ENCODE measurements at places on chromosomes 2 and 18. TPM values are rescaled to one million over a fixed set of nuclear protein-coding genes. Genes with fewer than 3 reads are reported as not detected.

DNA sequence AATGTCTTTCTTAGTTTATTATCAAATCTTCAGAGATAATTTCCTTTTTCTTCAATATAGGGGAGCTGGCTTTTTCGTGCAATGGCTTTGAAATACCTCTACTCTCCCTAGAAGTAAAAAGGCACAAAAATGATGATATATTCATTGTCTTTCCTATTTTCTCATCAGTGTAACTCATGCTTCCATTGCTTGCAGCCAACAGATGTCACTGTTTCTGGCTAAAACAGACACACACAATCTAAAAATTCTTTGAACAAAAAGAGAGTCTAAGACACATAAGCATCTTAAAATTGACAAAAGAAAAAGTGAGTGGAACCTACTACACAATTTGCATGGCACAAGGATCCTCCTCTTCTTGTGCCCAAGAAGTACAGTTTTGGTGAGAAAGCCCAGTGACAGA, 448.7 kb upstream of the VRK2 start:
- DNase-seq = no peak

GRCh38 chr2:179936141-179936540, 71.0 kb downstream of the CWC22 start:
- DNase-seq = no peak

DNA sequence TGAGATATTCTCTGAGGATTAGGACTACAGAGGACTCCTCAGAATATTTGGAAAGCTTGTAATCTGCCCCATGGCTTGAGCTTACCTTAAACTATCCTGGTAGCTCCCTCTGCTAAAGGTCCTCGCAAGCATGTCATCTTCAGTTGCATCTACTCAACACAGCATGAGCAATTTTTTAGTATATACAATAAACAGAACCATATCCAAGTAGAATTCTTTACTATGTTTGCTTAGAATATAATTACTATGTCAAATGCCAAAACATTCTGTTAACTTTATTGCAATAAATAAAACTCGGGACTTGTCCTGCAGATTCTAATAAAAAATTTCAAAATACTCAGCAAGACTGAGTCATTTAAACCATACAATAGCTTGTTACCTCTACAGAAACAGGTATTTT, 62.8 kb downstream of the ABCB11 start:
- no peak for DNase-seq

GRCh38 chr2:241944821-241945220, 75.3 kb downstream of the RTP5 start:
- no peak for DNase-seq

GRCh38 chr2:133477616-133477990, 90.7 kb downstream of the NCKAP5 start:
- no peak for DNase-seq

DNA sequence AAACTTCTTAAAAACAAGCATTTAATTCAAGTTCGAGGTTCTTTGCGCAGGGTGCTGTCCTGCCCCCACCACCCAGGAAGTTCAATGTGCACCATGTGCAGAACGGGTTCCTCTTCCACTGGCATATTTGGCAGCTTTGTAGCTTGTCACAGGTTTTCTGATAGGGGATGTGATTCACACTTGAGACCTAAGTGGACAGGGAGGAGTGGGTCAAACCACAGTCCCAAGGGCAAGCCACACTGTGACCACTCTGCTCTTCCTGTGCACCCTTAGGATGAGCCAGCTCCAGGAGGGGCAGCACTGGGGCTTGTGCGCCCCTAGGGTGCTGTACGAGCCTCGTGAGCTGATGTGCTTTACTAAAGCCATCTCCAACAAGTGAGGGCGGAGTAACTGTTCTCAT, 82.5 kb downstream of the TGFA start:
- DNase-seq = no peak

DNA sequence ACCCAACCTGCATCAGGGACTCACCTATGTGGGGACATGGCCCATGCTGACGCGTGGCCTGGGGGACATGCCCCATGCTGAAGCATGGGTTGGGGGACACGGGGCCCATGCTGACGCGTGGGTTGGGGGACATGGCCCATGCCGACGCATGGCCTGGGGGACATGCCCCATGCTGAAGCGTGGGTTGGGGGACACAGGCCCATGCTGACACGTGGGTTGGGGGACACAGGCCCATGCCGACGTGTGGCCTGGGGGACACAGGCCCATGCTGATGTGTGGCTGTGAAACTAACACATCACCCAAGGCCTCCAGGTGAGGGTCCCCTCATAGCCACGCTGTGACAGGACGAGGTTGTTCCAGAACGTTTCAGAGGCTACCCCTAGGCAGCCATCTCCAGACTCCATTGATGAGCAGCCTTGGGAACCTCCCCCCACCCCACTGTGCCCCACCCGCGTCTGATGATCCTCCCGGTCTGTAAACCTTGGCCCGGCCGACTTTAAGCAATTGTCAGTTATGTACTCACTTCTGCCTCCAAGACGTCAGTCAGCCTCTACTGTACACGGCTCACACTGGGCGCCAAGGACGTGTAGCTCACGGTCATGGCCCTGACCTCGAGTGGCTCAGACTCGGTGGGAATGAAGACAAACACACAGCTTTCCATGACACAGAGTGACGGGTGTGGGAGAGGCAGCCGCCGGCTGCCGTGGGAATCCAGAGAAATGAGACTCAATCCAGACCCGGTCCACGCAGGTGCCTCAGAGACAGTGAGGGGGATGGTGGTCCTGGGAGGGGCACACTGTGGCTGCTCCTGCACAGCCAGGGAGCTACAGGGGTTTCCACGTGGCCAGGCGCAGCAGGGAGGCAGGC, 50.2 kb upstream of the SLC66A3 start:
- no peak for DNase-seq

- no peak for DNase-seq
These were observed 100.6 kb downstream of the TFCP2L1 start for GRCh38 chr2:121184248-121184862.

GRCh38 chr2:188085421-188085820, 206.3 kb upstream of the GULP1 start:
- DNase-seq = no peak

- DNase-seq = no peak
These were observed 167.5 kb downstream of the MCFD2 start for GRCh38 chr2:46748121-46748520.

DNA sequence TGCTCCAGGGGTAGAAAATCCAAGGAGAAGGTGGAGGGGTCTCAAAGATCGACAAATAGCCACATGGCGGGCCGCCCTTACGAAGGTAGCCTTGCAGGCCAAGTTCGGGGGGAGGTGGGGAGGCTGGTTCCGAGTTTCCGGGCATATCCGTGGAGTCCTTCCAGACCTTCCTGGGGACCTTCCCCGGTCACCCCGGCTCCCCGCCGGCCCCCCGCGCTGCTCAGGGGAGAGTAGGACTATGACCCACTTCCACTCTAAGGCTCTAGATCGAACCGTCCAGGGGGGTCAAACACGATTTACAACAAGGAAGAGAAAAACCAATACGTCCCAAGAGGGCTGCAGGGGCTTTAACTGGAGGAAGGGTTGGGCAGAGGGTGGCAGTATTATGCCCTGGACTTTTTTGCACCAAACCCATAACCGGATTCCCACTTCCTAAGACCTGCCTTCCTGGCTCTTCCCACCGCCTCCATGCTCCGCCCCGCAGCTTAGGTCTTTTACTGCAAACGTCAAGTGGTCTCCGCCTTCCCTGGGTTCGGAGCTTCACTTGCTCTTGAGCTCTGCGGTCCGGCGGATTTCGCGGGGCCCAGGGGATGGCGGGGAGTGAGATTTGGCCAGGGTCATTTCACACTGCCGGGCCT, 779 bp upstream of the LYPD6 start:
- DNase-seq = peak; percentile 81

DNA sequence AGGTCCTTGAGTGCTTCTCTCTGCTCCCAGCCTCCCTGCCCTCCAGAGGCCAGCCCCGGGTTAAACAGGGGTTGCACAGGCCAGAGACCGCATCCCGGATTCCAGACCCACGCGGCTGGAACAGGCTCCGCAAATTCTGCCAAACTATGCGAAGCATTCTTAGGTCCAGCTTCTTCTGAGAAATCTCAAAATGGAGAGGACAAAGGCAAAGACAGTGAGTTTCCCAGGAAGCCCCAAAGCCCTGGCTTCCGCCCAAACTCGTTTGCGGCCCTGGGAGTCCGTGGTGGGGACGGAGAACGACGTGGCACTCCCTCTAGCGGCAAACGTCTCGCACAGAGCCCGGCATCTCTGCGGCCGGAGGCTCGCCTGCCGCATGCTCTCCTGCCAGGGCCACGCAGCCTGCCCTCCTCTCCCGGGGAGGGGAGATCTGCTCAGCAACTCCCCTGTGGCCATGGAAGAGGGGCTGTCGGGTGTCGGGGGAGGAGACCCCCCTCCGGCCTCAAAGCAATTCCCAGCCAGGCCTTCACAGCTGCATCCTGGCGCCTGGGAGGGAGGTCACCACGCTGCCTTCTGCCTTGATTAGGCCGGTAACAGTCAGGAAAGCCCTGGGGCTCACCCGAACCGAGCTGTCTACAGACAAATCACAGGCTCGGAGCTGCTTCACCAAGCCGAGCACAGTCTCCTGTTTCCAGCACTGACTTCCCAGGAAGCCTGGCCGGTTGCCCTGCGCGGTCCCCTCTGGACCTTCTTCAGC, 33.4 kb upstream of the KLHL29 start:
- DNase-seq = peak; percentile 92

DNA sequence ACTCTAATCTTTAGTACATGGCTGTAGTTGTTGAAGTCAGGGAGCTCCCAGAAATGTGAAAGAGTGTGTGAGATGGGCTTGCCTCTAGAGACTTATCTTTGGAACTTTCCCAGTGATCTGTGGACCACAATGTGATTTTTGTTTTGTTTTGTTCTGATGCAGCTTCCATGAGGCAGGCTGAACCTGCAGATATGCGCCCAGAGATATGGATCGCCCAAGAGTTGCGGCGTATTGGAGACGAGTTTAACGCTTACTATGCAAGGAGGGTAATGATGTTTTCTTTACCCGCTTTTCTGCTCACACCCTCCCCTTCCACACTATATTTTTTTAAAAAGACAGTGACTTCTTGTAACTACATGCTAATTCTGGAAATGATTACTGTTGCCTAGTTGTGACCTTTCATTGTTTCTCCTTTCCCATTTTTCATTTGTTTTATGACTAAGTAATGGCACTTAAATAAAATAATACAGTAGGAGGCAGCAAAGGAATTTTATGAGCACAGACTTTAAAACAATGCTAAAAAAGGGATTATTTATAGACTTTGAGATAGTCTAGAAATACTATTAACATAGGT, 29.3 kb downstream of the BCL2L11 start:
- DNase-seq = no peak

DNA sequence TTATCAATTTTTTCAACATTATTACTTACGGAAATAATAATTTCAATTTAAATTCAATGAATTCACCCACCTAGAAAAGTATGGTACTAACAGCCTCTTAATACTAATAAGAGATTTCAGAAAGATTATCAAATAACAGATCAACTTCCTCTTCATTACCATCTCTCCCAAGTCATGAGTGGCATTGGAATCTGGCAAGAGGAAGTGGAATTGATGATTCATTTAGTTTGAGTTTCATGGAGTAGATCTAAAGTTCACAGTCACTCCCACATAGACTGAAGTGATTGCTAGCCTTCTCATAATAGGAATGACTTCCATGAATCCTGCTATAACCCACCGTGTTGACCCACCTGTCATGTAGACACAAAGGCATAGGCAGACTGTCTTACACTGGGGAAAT, 77.7 kb upstream of the WDR75 start:
- DNase-seq = no peak

GRCh38 chr2:158394453-158394852, 62.1 kb downstream of the CCDC148 start:
- DNase-seq = peak; percentile 13

DNA sequence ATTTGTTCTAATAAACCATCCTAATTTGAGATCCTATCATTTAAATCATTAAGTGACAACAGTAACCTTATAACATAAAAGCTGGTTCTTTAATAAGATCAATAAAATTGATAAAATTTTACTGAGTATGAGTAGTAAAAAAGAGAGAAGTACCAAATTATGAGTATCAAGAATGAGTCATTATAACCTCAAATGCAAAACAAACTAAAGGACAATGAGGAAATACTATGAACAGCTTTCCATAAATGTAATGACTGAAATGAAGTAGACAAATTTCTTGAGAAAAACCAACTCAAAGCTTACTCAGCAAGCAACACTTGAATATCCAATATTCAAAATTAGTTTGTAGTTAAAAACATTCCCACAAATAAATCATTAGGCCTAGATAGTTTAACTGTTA, 433.0 kb downstream of the ZEB2 start:
- DNase-seq = no peak

DNA sequence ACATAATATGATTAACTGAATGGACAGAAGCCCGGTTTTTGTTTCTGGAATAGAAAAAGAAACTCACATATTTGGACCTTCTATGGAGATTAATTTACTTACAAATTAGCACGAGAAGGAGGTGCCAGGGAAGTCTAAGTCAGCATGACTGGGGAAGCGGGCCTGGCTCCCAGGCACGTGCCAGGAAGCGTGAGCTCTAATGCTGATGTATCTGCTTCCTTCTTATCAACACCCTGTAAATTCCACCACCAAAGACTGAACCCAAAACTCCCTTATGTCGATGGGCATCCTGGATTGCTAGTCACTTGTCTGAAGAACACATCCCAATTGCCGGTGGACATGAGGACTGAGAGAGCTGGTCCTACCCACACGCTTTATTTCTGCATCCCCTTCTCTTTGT, 134.5 kb downstream of the GALNT14 start:
- DNase-seq = no peak

DNA sequence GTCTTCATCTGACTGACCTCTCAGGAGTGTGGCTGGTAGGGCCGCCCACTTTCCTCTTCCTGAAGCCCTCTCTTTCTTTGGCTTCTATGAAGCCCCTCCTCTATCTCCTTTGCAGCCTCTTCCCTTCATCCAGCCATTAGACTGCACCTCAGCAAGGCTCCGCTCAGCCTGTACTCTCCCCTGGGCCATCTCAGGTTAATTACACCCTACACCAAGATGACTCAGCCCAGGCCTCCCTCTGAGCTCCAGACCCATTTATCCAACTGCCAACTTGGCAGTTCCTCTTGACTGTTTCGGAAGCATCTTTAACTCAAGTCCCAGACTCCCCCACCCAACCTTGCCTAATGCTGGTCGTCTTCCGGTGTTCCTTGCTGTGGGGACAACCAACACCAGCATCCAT, 5.8 kb upstream of the WNT6 start:
- no peak for DNase-seq

- DNase-seq = no peak
These were observed 15.0 kb downstream of the UBXN4 start for GRCh38 chr2:135756692-135757091.

GRCh38 chr18:39781565-39781964, 2173.5 kb upstream of the PIK3C3 start:
- DNase-seq = no peak

DNA sequence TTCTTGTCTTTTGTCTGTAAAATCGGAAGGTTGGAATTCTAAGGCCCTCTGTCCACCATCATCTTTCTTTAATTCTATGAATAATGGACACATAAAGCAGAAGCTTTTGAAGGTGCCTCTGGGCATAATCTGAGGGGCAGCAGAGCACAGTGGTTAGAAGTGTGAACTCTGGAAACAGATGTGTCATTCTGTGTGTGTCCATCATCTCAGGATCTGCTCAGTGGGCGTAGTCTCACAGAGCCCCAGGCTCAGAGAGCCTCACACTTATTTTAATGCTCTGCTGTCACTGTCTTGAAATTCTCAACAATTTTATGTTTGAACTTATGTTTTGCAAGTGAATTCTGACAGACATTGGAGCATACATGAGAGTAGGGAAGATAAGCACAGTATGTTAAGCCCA, 31.0 kb upstream of the CCDC93 start:
- DNase-seq = no peak

ANKRD30BL gene
- polyA plus RNA-seq = not detected

PUS10 gene
- polyA plus RNA-seq = 3.0 TPM

IGFBP5 gene
- 362 TPM for polyA plus RNA-seq

STAT4 gene
- 1.2 TPM for polyA plus RNA-seq

SAG gene
- not detected for polyA plus RNA-seq

CDH20 gene
- polyA plus RNA-seq = 0.30 TPM

Measured in kidney (tissue), 22 donors.